ENCODE measurements at places on chromosomes 5 and 9. TPM values are rescaled to one million over a fixed set of nuclear protein-coding genes. Genes with fewer than 3 reads are reported as not detected.

The BARHL1 gene
- not detected for total RNA-seq

The MRNIP gene
- total RNA-seq = 17.6 TPM

The MLANA gene
- total RNA-seq = not detected

The TLX3 gene
- not detected for total RNA-seq

The SEMA6A gene
- 1.5 TPM for total RNA-seq

The ESM1 gene
- 577 TPM for total RNA-seq

DNA sequence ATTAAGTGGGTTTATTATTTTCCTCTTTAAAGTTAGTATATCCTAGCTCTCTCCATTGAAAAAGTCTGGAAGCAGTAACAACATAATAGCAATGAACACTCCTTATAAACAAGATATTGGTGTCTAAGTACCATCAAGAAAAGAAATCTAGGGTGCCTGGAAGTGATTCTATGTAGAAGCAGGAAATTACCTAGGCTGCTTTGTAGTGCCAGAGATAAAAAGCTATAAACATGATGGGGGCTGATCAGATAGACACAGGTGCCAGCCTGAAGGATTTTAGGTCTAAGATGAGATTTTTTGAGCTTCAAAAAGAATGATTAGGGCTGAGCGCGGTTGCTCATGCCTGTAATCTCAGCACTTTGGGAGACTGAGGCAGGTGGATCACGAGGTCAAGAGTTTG is 1179.3 kb upstream of the CDH9 start:
- H3K27me3 ChIP-seq = no peaks in the 10 kb centered on the region
- H3K4me1 ChIP-seq = no peaks in the 10 kb centered on the region
- DNase-seq = no peak
- no peaks in the 10 kb centered on the region for H3K36me3 ChIP-seq
- H3K4me3 ChIP-seq = no peak overlapping the region

GRCh38 chr5:110161162-110161561 is 471.4 kb downstream of the MAN2A1 start:
- no peak overlapping the region for H3K27ac ChIP-seq
- H3K36me3 ChIP-seq = no peaks in the 10 kb centered on the region
- H3K4me3 ChIP-seq = no peak overlapping the region
- H3K27me3 ChIP-seq = no peaks in the 10 kb centered on the region

GRCh38 chr5:69484891-69485290 is 7.7 kb upstream of the OCLN start:
- H3K27ac ChIP-seq = no peak overlapping the region
- H3K4me3 ChIP-seq = no peak overlapping the region
- DNase-seq = peak; percentile 65
- no peaks in the 10 kb centered on the region for H3K36me3 ChIP-seq
- no peaks in the 10 kb centered on the region for H3K27me3 ChIP-seq

DNA sequence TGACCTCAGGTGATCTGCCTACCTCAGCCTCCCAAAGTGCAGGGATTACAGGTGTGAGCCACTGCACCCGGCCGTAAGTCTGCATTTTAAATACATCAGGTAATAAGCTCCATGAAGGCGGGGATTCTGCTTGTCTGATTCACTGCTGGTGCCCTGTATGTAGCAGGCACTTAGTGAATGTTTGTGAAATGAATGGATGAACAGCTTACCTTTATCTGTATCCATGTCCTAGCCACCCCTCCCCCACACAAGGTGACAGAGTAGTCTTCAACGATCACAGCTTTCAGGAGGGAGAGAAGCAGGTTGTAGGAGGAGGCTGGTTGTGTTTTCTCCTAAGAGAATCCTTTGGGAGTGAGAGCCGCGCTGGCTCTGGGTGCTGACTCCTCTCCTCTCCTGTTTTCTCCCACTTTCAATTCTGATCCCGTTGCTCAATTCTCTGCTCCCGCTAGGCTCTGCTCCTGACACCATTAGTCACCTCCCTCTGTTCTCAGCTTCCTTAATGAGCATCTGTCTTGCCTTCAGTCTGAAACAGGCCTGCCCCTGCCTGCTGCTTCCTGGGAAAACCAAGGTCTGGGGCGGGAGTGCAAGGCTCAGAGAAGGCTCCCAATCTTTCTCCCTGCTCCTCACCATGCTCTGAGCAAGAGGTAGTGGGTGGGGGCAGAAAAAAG is 88.8 kb upstream of the CTNNA1 start:
- H3K4me1 ChIP-seq = no peaks in the 10 kb centered on the region
- no peaks in the 10 kb centered on the region for H3K36me3 ChIP-seq
- H3K27ac ChIP-seq = no peak overlapping the region
- H3K27me3 ChIP-seq = peaks cover 6% of the 10 kb centered on the region
- H3K4me3 ChIP-seq = no peak overlapping the region

Data from endothelial cell of umbilical vein (primary cell).